ENCODE measurements at places on chromosomes 5 and 9.

DNA sequence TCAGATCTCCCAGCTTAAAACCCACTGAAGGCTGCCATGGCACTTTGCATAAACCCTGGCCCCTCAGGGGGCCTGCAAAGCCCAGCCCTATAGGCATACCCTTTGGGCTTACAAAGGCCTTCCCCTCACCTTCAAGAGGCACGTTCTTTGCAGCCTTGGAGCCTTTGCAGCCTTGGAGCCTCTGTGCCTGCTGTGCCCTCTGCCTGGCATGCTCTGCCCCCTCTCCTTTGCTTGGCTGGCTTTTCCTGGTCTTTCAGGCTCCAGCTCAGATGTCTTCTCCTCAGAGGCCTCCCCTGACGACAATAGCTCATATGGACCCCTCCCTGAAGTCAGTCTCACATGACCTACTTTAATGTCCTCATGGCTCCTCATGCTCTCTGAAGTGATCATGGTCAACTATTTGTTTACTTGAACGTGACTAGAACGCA, 60.3 kb downstream of the CXXC5 start:
- no peak for DNase-seq

DNA sequence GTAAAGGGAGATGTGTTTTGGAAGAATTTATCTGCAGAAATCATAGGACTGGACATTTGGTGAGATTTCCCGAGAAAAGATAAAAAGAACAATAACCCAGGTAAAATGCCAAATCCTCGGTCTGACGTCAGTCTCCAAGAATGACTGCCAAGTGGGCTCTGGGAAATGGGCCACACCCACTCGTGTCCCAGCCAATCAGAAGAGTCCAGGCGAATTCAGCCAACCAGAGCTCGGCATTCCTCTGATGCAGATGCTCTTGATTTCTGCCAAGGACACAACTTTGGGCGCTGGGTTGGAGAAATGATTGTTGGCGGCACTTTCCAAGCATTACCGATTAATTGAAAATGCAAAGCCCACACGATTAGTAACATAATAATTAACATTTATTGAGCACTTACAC, 73.3 kb downstream of the FGF18 start:
- no peak for DNase-seq

DNA sequence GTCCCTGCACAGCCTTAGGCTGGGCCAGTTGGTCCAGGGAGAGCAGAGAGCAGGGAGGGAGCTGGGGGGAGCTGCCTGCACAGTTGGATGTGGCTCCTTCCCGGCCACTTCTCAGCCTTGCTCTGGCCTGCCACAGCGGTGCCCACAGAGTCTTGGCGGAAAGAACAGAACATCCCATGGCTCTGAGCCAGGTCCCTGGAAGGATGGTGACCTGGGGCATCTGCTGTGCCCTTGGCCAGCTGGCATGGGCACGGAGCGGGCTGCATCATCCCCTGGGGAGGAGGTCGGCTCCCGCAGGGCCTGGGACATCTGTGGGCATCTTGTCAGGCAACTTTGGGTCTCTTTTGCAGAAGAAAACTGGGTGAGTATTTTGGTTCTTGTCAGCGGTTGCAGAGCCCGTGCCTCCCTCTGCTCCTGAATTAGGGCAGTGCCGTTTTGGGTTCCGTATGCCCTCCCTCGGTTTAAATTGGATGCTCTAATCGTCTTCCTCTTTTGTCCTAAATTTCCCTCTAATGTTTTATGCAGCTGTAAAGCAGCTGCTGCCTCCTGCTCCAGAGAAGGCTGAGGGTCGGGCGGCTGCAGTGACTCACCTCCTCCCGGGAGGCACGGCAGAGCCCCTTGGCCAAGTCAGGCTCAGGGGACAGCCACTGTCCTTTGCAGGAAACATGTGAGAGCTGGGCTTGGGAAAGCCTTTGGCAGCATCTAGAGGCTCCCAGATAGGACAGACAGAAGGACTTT, 10.5 kb upstream of the NACC2 start:
- no peak for DNase-seq

GRCh38 chr5:34503379-34504253, 152.5 kb upstream of the RAI14 start:
- no peak for DNase-seq

GRCh38 chr5:178325679-178326373, 93.2 kb upstream of the PHYKPL start:
- no peak for DNase-seq

- no peak for DNase-seq
These were observed 205.6 kb upstream of the GDNF start for GRCh38 chr5:38045446-38045845.

GRCh38 chr9:112817860-112818203, 67.3 kb downstream of the SNX30 start:
- DNase-seq, result no peak

- no peak for DNase-seq
These were observed 82.9 kb downstream of the RAB24 start for GRCh38 chr5:177220576-177220975.

DNA sequence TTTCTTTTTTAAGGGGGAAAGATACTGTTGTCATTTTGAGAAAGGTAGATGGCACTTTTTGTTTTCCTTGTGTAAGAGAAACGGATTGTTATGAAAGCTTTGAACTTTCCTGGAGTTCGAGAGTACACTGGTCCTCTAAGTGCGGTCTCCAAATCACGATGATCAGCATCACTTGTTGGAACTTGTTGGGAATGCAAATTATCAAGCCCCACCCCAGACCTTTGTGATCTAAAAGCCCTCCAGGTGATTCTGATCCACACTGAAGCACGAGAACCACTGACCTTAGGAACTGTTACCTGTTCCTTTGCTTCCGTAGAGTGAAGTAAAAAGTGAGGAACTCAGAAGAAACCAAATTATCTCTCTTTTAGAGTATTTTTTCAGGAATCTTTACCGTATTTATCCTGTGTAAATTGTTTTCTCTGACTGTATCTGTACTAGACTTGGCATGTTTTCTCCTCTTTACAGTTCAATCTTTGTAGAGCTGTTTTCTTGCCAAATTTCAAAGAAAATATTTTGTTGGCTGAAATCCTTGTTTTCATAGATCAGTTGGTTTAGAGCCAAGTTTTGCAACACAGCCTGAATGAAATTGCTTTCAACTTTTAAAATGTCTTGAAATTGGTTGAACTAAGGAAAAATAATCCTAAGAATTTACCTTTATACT, 4.0 kb downstream of the MAT2B start:
- no peak for DNase-seq

- DNase-seq, result no peak
These were observed 659.4 kb upstream of the C9orf72 start for GRCh38 chr9:28232686-28233085.

- no peak for DNase-seq
These were observed 75.5 kb downstream of the GPBP1 start for GRCh38 chr5:57249265-57249874.

GRCh38 chr9:3999706-4000105, 300.2 kb downstream of the GLIS3 start:
- no peak for DNase-seq

GRCh38 chr9:4022435-4023067, 277.3 kb downstream of the GLIS3 start:
- DNase-seq, result no peak

GRCh38 chr5:172795318-172795977, 24.5 kb upstream of the DUSP1 start:
- no peak for DNase-seq

DNA sequence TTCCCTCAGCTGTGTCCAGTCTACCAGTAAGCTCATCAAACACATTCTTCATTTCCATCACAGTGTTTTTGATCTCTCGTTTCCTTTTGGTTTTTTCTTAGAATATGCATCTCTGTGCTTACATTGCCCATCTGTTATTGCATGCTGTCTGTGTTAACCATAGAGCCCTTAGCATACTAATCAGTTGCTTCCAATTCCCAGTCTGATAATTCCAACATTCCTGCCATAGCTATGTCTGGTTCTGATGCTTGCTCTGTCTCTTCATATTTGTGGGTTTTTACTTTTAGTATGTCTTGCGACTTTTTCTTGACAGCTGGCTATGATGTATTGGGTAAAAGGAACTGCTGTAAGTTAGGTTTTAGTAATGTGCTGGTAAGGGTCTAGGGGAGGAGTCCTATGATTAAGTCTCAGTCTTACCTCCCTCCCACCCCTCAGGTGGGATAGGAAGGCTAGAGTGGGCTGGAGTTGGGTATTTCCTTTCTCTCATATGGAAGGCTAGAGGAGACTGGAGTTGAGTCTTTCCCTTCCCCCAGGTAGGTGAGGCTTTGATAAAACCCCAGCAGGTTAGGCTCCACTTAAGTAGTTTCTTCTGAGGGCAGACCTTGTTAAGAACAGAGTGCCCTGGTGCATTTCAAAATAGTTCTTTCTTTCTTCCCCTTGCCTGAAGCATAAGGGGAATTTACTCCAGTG, 99.1 kb upstream of the RASGRF2 start:
- no peak for DNase-seq

DNA sequence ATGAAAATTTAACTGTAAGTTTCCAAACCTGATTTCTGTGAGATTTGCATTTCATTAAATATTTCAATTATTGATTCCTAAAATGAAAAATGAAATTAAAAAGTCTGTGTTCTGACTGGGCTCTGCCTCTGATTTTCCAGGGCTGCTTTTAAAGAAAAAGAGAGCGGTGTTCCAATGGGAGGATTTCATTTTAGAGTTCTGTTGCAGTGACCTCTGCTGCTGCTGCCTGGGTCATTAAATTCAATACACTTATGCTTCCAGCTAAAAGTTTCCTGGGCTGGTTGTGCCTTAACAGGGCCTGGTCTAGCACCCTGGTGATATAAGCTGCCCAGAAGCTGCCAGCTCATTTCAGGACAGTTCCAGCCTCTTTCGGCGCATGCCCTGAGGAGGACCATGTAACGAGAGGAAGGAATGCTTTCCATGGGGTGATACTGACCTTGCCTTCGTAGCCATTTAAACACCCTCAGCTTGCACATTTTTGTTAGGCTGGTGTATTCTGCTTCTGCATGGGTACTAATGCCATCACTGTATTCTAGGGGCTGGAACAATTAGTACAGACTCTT, 93.3 kb downstream of the TMEM174 start:
- DNase-seq, result no peak

- no peak for DNase-seq
These were observed 85.3 kb upstream of the CAST start for GRCh38 chr5:96576876-96577275.

DNA sequence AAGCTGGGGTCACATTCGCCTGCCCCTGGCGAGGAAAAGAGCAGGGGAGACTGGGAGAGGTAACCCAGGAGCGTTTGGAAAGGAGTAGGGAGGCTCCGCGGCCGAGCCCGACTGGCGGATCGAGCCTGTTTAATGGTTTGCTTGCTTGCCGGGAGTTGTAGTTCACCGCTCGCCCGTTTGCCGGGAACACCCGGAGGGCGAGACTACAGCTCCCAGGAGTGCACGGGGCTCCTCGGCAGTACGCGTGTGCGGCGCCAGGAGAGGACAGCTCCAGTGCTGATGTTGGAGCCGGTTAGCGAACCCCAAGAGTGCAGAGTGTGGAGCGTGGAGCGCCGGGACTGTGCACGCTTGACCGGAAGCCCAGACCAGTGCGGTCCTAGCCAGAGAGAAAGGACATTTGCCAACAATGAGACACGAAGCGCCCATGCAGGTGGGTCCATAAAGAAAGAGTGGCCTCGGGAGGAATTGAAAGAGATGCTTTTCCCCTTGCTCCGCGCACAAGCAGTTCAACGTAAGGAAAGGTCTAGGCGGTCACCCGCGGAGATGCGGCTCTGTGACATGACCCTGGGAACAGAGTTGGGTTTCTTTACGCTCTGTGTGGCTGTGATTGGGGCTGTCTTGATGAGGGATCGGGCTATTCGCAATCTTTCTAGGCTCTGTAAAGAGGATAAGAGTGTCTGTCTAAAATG, at the start of gene RAB3C:
Gene RAB3C (plus strand): TSS at position 273 of the 689 bp plus-strand sequence. CDS start 134 bp downstream, at position 407.
- DNase-seq, result no peak

GRCh38 chr5:135135530-135136226, 101.7 kb upstream of the PITX1 start:
- no peak for DNase-seq

DNA sequence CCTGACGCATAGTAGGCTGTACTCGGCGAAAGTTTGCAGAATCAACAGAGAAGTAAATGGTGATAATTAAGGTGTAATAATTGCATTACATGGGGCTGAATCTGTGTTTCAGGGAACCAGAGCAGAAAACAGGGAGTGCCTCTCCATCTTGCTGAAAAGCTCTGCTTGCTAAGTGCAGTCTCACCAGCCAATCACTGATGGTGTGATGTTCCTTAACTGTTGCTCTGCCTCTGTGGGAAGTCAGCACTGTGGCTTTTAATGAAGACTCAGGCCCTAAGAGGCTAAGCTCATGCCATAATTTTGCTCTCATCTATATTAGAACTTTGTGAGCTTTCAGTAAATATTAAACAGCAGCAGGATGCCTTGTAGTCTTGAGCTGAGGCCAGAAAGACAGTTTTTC, 4.5 kb downstream of the PHF24 start:
- DNase-seq, result no peak

DNA sequence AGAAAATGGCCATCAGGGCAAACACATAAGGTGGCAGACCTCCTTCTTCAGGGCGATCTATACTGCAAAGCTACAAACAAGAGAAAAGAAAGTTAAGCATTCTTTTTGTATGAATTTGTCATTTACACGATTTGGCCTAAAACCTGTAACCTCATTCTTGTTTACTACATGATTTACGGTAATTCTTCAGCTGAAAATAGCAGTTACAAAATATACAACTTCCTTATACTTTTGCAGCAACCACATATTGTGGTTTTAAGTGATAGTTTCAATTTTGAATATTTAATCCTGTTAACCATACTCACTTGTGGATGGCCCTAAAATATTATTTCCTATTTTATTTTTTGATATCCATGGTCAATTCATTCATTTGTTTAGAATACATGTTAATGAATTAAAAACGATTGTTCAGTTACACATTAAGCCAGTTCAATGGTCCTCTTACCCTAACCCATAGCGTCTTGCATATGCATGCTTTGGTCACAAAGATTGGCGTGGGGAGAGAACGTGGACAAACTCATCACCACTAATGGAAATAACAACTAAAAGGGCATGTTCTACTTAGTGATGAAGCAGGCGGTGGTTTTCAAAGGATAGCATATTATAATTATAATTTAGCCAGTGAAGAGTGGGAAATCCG, 16.6 kb downstream of the TUT7 start:
- DNase-seq, result no peak

- DNase-seq, result no peak
These were observed 794.0 kb upstream of the COX7C start for GRCh38 chr5:85823462-85824426.

DNA sequence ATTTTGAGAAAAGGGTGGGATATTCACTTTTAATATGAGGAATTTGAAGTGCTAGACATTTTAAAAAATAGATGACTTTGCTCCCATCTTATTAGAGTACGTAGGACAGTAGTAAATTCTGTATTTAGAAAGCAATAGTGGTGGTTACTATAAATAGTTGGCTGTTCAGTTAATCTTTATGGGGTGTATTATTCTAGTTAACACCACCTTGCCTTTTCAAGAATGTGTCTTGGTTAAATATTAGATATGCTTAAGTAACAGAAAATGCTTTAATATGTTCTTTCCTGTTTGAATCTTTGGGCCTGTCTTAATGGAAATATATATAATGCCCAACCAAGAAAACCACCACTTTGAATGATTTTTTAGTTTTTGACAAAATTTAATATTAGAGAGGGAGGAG, 608.7 kb upstream of the FAM174A start:
- DNase-seq, result no peak

- no peak for DNase-seq
These were observed 101.8 kb upstream of the MAST4 start for GRCh38 chr5:66494437-66494836.
